ENCODE measurements at places on chromosomes 1 and 21.

DNA sequence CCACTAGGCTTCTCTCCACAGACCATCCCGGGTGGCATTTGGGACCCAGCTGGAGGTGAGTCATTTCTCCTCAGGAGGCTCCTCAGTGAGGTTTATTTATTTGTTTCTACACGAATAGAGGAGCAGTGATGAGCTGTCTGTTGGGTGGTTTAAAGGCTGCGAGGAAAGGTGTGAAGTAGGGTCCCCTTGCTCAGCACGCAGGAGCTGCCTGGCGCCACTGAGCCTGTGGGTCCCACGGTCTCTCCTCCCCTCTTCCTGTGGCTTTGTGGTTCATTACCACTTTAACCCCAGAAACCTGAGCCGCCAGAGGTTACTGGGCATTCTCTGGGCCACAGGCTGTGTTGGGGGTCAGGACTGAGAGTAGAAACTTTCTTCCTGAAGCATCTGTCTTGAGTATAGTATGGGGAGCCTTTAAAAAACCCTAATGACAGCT, 39.9 kb downstream of the IL6R start:
- no peak for DNase-seq

- no peak for DNase-seq
These were observed 13.1 kb downstream of the KCND3 start for GRCh38 chr1:111976332-111976731.

DNA sequence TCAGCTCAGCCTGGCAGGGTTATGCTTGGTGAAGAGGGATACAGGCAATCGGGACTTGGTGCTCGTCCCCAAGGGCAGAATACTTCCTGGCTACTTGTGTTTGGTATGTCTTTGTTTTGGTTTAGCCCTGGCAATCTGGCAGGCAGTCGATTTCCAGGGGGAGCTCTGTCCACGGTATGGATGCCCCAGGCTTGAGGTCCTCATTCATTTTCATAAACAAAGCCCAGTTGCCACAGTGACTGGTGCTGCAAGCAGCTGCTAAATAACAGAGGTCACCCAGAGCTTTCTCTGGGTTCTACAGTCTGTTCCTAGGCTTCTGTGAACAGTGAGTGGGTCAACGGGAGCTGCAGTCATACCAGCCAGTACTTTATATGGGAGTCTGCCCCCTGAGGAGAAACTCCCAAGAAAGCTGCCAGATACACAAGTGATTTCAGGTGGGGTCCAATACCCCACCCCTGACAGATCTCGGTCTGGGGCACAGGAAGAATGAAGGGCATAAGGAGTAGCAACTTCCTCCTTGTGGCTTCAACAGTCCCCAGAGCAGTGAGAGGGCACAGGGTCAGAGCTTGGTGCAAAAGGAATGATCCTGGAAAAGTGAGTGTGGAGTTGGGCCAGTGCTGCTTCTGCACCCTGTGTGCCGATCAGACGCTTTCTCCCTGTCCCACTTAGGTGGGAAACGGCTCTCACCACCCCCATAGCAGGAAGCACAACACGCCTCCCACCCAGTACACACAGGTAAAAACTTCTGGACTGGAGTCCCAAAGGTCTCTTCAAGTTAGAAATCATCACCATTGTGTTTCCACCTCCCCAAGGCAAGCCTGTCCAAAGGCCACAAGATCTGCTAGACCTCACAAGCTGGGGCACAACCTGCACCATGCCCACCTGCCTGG, 55.5 kb downstream of the TGFBR3 start:
- no peak for DNase-seq

- no peak for DNase-seq
These were observed 16.2 kb downstream of the AZIN2 start for GRCh38 chr1:33097137-33097611.

- no peak for DNase-seq
These were observed 59.6 kb upstream of the CSF3R start for GRCh38 chr1:36542024-36542961.

DNA sequence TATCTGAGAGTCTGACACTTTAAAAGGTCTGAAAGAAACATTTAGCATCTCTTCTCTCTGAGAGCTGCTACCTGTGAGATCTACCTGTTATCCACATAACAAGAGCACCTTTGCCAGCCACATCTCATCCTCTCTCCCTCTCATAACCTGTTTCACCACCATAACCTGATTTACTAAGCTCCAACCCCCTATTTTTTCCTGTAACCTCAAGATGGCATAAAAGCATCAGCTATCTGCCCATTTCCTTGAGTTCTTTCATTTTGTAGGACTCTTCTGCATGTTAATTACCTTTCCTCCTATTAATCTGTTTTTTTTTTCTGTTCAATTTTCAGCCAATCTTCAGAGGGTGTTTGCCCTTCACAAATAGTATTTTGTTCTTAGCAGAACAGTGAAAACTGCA, 136.5 kb upstream of the KCNK1 start:
- DNase-seq: no peak

DNA sequence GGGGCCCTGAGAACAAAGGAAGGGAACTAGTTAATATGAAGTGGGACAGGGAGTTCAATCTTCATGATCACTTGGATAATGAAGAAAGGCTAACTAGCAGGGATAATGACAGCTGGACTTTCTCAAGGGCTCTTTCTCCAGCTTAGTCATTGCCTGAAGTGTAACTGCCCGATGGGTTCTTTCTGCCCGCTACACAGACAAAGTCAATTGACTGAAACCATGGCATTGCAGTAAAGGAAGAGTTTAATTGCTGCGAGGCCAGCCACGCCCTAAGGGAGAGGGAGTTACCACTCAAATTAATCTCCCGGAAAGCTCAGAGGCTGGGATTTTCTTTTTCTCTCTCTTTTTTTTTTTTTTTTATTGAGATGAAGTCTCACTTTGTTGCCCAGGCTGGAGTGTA, 16.6 kb upstream of the SLC2A5 start:
- no peak for DNase-seq

Measured in stimulated activated CD4-positive, alpha-beta T cell treated with anti-CD3 and anti-CD28 coated beads, Interleukin-4, amount 100 ng/mL, for 4 hours (primary cell).